ENCODE measurements at places on chromosomes 1 and 21.

DNA sequence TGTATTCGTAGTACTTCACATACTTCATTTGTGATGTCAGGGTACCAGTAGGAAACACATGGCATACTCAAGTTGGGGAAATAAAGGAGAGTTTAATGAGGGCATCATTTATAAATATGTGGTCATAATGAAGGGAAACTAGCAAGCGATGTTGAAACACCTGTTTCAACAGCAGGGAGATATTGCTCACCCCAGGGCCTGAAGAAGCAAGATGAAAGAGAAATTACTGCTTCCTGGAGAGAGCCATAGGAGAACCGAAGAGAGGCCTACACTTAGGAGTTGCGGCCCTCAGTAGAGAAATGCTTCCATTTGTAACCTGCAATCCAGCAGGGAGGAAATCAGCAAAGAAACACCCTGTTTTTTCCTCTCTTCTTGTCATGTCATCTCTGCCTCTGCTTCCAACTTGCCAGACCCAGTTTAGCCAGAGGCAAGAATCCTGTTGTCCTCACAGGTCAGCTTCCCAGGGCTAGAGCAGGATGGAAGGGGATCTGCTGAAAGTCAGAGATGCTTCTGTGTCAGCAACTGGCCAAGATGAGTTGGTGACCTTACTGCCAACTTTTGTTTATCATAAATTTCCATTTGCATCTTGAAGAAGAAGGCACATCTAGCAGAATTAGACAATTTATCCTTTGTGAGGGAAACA lies 67.6 kb upstream of the TSPAN2 start:
- no peak for DNase-seq

GRCh38 chr1:33442141-33442540 lies 11.2 kb upstream of the PHC2 start:
- DNase-seq = no peak

DNA sequence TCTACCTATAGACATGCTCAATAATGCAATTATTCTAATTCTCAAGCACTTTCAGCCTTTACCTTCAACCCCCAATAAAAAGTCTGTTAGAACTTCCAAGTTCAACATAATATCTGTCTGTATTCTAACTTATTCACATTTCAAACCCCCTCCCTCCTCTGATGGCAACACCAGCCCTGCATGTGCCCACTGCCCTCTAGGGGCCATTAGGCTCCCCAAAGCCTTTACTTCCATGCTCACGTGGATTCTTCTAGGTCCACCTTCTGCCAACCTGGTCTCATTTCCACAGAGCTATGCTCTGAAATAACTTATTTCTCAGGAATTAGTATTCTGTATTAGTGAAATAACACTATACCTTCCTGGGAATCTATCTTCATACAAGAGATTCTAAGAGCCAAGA lies 22.2 kb upstream of the KPRP start:
- no peak for DNase-seq

- no peak for DNase-seq
Measured at GRCh38 chr1:23931491-23931880, 18.3 kb upstream of the CNR2 start.

GRCh38 chr1:116006486-116006964 lies 30.2 kb downstream of the SLC22A15 start:
- no peak for DNase-seq
